ENCODE measurements at places on chromosomes 5 and 9.

- DNase-seq: no peak
Measured at GRCh38 chr9:130229759-130230158, 35.8 kb upstream of the HMCN2 start.

GRCh38 chr5:149457393-149457763, 78.3 kb upstream of the IL17B start:
- DNase-seq: no peak

DNA sequence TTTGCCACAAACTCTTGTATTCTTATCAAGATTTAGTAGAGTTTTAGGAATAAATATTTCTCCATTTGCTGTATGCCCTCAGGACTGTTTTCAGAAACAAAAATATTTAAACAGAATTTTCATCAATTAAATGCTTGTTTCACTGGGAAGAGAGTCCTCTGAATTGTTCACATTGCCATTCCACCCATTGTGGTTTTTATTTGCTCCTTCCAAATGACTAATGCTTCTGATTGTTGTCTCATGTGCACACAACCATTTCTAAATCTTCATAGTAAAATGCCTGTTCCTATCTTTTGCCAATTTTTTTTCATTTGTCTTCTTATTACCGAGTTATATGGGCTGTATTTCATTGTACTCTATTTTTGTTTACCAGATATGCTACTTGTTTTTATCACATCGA, 10.6 kb downstream of the MARCOL start:
- DNase-seq: no peak

DNA sequence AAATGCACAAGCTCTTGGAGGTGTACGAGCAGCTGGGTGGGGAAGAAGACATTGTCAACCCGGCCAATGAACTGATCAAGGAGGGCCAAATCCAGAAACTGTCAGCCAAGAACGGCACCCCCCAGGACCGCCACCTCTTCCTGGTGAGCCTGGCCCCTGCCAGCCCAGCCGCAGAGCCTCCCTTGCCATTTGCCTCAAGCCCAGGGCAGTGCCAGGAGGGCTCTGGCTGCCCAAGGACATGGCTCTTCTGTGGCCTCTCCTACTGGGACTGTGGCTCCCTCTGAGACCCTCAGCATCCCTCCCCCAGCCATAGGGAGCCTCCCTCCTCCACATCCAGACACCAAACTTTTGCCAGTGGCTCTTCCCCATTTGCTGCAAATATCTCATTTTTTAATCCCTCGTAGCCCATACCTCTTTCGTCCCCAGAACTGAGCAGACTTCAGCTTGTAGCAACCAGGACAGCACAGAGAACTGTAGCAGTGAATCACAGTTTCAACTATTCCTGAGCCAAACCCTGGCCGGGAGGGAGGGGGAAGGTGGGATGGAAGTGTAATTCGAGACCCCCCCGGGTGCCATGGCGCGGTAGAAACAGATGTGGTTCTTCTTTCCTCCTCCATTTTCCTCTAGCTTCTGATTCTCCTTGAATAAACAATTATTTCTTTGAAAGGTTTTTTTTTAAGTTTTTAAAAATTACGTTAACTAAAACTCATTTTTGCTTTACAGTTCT, 44.5 kb upstream of the SUSD3 start:
- DNase-seq: no peak

GRCh38 chr5:19534751-19535150, 453.2 kb downstream of the CDH18 start:
- no peak for DNase-seq

DNA sequence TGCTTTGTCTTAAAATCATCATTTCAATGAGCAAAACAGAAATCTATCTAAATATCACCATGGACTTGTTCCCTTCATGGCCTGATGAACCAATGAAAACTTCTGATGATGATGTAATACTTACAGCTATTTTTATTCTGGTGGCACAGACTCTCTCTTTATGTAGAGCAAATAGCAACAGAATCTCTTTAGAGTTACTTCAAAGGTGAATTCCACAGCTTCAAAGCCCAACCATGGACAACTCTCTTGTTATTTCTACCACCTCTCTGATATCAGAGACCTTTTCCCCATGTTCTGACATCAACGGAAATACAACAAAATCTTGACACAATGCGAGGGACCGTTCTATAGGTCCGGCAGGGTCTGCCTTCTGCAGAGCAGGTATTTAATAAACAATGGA, 70.1 kb downstream of the RETREG1 start:
- DNase-seq: no peak

DNA sequence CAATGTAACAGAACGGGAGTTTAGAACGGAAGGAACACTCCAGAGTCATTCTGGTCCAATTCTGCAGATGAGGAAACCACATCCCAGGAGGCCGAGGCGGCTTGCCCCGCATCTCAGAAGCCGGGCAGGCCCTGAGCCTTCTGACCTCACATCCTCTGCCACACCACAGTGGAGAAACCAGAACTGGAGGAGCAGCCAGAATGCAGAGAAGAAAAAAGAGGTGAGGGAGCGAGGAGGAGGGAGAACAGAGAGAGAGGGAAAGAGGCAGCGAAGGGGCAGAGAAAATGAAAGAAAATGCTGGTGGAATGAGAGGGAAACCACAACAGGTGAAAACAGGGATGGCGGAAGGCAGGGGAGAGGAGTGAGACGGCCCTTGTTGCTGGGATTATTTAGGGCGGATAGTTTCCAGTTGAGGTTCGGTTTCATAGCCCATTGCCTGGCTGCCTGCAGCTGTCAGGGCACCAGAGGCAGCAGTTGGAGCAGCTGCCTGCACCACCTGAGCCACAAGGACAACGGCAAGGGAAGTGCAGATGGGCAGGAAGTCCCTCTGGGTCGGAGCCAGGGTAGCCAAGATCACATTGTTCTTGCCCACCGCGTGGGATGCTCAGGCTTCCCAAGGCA, at the start of gene HMHB1:
Gene HMHB1, plus strand, starts transcription at position 77 of the 621 bp plus-strand sequence.
- no peak for DNase-seq

DNA sequence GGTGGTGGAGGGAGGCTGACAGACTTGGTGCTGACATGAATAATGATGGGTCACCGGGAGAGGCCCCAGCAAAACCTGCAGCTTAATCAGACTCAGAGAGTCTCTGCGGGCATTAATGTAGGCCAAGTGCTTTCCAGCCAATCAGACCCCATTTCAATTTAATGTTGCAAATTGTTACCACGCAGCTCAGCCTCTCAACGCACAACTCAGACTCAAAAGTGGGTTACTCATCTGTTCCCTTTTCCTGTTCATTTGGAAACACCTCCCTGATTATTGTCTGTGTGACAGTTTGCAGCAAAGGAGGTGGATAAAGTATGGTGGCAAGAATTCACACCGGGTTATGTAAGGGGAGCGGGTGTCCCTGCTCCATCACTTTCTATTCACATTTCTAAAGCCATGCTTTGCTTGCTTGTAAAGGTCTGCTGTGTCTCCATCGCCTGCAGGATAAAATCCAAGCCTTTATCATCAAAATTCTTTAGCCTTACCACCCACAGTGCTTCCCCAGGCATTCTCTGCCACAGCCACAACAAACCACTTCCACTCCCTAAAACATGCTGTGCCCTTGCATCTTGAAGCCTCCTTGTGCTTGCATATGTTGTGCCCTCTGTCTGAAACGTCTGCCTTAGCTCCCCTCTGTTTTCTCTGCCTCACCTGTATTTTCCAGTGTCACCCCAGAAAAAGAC, 156.5 kb downstream of the ASTN2 start:
- DNase-seq: no peak

GRCh38 chr5:139660105-139660922, 12.2 kb downstream of the CXXC5 start:
- DNase-seq: peak; percentile 60

GRCh38 chr9:69599232-69599971, 72.8 kb downstream of the APBA1 start:
- no peak for DNase-seq

DNA sequence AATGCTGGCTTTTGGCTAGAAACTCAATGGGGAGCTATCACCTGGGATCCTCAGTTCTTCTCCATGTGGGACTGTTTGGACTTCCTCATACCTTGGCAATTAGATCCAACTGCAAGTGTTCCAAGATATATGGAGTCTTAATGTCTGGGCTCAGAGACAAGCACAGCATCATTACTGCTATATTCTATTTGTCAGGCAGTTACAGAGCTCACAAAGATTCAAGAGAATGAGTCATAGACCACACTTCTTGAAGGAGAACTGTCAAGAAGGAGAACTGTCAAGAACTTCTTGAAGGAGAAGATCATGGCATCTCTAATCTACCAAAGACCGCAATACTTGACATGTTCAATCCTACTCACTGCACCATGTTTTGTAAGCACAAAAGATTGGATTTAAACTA, 106.8 kb upstream of the NREP start:
- DNase-seq: no peak

GRCh38 chr5:163347671-163348070, 89.7 kb upstream of the CCNG1 start:
- DNase-seq: no peak

GRCh38 chr5:131765261-131765660, 31.6 kb downstream of the FNIP1 start:
- DNase-seq: no peak

GRCh38 chr5:125961150-125961549, 462.1 kb upstream of the GRAMD2B start:
- no peak for DNase-seq

DNA sequence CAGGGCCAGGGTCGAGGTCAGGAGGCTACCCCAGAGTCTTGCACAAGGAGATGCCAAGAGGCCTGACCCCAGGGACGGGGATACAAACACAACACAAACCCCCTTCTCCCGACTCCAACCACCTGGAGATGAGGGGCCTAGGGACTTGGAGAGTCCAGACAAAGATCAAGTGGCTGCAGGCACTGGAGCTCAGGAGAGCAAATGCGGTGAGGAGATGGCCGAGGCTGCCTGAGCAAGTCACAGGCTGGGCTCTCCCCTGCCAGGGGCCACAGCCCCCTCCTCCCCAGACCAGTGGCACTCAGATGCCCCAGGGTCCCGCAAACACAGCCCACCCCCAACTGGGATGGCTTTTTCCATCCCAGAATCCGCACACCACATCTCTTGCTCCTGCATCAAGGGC, 15.8 kb downstream of the SH3GLB2 start:
- DNase-seq: no peak

- no peak for DNase-seq
Measured at GRCh38 chr5:14925326-14925725, 53.7 kb upstream of the ANKH start.

GRCh38 chr9:115106642-115107041, 11.3 kb downstream of the TNC start:
- no peak for DNase-seq

- no peak for DNase-seq
Measured at GRCh38 chr5:173010547-173011464, 27.2 kb downstream of the ATP6V0E1 start.

DNA sequence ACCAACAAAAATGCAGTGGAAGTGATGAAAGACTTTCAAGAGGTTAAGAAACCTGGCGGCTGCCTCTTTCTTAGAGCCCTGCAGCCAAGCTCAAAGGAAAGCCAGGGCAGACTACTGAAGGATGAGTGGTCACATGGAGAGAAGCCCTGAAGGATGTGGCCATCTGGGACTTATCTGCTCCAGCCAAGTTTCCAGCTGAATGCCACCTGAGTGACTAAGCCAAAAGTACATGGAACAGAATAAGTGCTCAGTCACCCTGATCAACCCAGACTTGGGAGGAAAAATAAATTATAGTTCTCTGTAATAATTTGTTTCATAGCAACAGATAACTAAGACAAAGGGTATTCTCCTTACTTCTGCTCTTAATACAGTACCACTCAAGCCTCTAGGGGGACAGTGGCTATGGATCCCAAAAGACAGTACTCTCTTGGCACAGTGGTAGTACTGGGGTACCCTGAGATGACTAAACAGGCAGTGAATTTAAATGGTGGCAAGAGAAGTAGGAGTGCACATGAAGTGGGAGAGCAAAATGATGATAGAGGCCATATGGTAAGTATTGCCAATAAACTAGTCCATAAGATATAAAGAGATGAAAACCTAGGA, 182.3 kb downstream of the ELAVL2 start:
- no peak for DNase-seq

GRCh38 chr9:134434894-134435506, 108.7 kb downstream of the RXRA start:
- DNase-seq: peak; percentile 79

- DNase-seq: no peak
Measured at GRCh38 chr5:160339406-160340130, 27.2 kb upstream of the CCNJL start.

- DNase-seq: no peak
Measured at GRCh38 chr9:73114058-73114457, 37.6 kb upstream of the ANXA1 start.

DNA sequence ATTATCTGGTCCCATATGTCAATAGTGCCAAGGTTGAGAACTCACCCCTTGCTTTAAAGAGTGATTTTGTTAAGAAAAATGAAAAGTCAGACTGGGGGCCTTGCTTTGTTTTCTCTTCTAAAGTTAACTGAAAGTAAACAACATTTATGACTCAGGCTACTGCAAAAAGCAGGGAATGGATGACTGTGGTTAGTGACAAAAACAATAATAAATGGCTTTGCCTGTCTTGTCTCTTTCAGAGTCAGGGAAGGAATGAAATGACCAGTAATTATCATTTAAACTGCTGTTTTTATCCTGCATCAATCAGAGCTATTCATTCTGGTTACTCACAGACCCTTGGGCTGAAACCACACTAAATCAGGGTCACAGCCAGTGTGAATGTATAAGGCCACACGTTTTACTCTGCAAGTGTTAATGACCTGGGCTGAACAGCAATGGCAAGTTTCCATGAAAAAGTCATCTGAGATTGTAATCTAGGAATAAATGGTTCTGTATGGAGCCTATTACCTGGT, 112.2 kb downstream of the ZNF608 start:
- no peak for DNase-seq

GRCh38 chr5:15183520-15183919, 311.9 kb upstream of the ANKH start:
- DNase-seq: no peak

DNA sequence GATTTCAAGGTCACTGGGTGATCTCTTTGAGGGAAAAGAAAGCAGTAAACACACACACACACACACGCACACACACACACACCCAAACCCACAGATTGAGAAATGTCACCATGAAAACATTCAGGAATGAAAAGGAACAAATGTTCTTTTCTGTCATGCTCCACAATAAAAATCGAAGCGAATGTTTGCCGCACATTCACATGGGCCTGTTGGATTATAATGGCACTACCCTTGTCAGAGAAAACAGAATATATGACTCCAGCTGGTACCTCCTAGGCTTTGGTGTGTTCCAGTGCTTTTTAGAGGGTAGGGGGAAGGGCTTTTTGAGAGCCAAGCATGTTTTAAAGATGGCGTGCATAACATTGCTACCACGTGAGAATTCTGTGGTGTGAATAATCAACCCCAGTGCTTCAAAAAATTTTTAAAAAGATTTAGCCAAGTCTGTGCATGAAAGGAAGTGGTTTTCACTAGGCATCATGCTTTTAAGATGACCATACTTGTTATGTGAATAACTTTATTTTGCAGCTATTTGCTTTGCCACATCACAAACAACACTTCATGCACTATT, 120.8 kb upstream of the ZNF608 start:
- no peak for DNase-seq

GRCh38 chr5:125440905-125441304, 694.5 kb upstream of the ZNF608 start:
- DNase-seq: no peak

Data from hypothalamus (tissue), 51 donors.